ENCODE measurements at places on chromosomes 12 and 14.

- DNase-seq = no peak
These were observed 11.8 kb downstream of the FOXG1 start for GRCh38 chr14:28778138-28779117.

- DNase-seq = no peak
These were observed 213.6 kb downstream of the DAD1 start for GRCh38 chr14:22375321-22375930.

GRCh38 chr12:9761419-9761781 lies 699 bp upstream of the CD69 start:
- no peak for DNase-seq

DNA sequence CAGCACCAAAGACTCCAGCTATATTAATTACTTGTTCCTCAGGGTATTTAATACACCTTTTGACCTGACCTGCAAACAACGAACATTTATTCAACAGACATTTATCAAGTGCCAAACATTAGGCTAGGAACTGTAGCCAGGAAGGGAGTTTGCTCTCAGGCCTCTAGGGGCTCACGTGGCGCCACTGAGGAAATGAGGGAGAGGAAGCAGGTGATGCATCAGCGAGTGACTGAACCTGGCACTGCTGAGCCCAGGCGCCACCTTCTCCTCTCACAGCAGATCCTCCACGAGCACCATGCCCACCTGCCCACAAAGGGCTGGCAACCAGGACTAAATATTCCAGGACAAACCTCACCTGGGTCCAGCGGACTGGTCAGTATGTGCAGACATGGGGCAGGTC lies 50.2 kb downstream of the SETD3 start:
- DNase-seq = no peak
